ENCODE measurements at places on chromosomes 6 and 20.

- no peak for DNase-seq
Observed at GRCh38 chr6:160265869-160266476, 7.4 kb upstream of the SLC22A2 start.

GRCh38 chr6:30960907-30961673 lies 20.3 kb downstream of the MUCL3 start:
- DNase-seq, result no peak

DNA sequence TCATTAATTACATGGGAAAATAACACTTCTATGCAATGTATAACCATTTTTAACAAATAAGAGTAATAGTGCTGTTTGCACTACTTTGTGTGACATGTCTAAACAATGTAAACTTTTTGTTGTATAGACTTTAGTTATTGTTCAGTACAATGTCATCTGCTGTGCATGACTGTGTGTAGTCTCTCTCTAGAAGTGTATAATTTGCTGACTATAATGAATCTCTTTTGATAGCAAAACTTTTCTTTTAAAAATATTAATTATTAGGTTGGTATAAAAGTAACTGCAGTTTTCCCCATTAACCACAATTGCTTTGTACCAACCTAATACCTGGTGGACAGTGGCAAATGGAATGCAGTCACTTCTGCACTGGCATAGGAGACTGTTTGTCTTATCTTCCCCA lies 124.2 kb upstream of the SGK1 start:
- DNase-seq, result no peak

DNA sequence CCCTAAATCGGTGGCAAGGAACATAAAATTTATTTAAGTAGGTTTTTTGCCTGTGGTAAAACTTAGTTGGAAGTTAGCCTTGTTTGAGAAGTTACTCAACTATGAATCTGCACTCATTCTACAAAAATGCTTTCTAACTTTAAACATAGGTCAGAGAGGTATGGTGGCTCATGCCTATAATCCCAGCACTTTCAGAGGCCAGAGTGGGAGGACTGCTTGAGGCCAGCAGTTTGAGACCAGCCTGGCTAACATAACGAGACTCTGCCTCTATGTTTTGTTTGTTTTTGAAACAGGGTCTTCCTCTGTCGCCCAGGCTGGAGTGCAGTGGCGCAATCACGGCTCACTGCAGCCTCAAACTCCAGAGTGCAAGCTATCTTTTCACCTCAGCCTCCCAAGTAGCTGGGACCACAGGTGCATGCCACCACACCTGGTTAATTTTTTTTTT lies 16.2 kb downstream of the USP49 start:
- DNase-seq, result no peak

All from activated CD4-positive, alpha-beta T cell treated with anti-CD3 and anti-CD28 coated beads for 4 hours (primary cell).